CD8-positive, alpha-beta memory T cell (primary cell): ENCODE measurements at places on chromosomes 6 and 20.

GRCh38 chr20:8232332-8232731 lies 100.3 kb downstream of the PLCB1 start:
- DNase-seq: no peak

- no peak for DNase-seq
Measured at GRCh38 chr20:507761-508332, 35.7 kb downstream of the CSNK2A1 start.

DNA sequence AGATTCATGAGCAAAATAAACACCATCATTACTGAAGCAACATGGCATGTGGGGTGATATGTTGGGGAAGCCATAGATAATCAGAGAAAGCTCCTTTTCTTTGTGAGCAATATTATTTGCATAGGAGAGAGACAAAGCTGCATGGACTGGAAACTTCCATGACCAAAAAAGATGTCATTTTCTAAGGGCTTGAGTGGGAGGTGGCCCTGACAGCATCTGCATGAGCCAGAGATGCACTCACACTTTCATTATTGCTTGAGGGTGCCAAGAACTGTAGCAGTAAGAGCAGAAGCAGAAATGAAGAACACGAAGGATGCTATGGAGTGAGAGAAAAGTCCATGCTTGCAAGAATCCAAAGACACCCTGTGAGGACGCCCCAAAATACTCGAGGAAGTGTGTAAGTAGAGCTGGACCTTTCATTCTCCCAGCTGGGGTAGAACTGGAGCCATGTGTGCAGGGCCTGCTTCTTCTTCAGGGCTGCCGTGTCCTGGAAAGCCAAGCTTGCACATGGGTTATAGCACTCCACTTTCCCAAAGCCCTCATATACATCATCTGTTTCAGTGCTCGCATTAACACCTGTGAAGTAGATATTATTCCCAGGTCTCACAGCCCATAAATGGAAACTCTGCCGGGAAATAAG lies 851.2 kb downstream of the DHX35 start:
- DNase-seq: no peak

DNA sequence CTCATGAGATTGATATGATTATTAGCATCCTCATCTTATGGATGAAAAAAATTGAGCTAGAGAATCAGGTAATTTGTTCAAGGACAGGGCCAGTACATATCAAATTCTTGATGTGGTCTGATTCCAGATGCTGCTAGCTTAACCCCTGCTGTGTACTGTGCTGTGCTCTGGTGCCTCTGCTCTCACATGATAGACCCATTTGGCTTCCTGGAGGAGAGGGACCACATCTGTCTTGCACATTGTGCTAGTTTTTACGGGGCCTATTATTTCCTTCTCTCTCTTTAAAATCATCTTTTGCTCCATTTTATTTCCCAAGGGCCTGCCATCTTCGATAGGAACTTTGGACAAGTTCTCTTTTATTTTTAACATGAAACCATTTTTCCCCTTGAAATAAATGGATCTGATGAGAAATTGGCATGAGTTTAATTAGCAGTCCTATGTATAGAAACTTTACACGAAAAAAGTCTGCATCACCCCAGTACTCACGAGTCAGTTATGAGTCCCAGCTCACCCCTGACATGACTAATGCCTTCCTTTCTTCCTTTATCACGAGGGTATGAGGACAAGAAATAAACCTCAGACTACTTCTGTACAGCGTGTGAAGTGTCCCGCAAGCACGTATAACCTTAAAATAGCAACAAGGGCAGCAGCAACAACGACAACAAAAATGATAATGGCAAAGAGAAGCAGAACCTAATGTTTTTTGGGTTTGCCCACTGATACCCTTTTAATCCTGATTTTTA lies 26.5 kb downstream of the CD109 start:
- DNase-seq: no peak

DNA sequence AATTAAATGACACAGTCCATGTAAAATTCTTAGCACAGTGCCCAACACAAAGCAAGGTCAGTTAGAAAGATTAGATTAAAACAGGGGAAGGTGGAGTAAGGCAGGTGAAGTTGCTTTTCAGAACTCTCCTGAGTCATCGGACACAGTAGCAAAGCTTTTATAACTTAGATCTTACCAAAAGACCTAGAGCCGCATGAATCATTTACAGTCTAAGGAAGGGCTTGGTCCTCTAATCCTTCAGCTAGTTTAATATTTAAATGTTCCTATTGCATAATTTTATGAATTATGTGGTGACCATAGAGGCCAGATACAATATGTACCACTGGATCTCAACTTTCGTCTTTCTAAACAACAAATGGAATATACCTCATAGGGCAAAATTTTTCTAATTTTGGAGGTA lies 202.1 kb upstream of the SNX9 start:
- no peak for DNase-seq

- no peak for DNase-seq
Measured at GRCh38 chr6:117344444-117345291, 79.3 kb downstream of the VGLL2 start.

- DNase-seq: no peak
Measured at GRCh38 chr6:1285956-1286355, 25.9 kb upstream of the FOXQ1 start.

DNA sequence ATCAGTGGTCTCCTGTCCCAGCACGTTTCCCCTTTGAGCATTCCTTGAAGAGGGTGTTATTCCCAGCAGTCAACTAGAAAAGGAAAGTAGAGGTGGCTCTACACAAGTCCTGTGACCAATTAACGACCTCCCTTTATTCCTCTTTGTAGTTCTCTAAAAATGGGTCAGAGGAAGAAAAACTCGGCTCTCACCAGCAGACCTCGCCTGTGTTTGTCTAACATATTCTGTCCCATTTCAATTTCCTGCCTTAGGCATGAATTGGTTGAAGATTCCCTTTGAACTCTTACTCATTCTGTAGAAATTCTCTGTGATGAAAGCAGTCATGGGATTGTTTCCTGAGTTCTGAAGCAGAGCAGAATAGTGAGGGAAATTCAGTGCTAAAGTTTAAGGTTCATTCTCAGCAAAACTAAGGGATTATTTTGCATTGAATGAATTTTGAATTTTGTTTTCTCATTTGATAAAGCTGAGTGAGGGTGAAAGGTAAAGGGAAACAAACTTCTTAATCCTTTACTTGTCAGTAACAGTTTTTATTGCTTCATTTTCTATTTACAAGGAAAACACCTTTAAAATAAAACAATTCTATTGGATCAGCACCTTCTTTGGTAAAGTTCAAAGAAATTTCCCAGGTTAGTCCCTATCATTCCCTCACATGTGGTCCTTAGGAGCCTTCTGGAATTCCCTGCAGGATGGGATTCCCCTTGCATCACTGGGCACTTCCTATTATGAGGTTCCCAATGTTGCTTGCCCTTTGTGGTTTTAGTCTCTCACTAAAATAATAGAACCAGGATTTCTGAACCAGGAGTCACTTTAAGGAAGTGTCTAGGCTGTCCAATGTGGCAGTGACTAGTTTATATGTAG lies 105.8 kb downstream of the SLX4IP start:
- no peak for DNase-seq

- no peak for DNase-seq
Measured at GRCh38 chr6:53014744-53015143, 19.7 kb upstream of the GSTA4 start.

GRCh38 chr6:105363100-105363754 lies 39.7 kb downstream of the PREP start:
- no peak for DNase-seq

GRCh38 chr6:118134736-118135135 lies 227.7 kb downstream of the SLC35F1 start:
- no peak for DNase-seq

DNA sequence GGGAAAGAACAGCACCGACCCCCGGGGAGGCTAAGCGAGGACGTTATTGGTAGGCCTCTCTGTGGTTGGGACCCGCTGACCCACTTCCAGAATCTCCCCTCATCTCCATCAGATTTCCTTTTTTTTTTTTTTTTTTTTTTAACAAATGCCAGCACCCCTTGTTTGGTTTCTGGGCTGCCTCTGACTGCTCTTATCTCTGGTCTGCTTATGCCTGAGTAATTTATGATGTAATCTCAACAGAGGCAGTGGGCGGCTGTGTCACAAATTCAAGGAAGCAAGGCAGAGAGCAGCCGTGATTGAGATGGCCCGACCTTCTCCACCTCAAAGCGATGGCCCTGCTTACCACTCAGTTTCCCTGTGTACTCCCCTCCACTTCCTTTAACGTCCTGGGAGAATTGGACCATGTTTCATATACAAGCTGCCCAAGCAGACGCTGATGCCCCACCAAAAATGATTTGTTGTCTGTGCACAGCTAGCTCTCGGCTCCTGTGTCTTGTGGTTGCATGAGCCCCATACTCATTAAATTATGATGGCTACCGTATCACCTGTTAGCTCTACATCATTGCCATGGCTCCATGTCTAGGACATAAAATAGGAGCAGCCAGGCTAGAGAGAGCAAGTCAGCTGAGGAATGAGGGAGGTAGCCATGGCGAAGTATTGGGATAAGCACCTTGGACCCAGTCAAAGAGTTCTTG lies 98.1 kb downstream of the ZNF217 start:
- DNase-seq: no peak

GRCh38 chr20:11323816-11324215 lies 593.9 kb upstream of the BTBD3 start:
- no peak for DNase-seq

- DNase-seq: no peak
Measured at GRCh38 chr6:604579-604978, 52.3 kb downstream of the HUS1B start.

DNA sequence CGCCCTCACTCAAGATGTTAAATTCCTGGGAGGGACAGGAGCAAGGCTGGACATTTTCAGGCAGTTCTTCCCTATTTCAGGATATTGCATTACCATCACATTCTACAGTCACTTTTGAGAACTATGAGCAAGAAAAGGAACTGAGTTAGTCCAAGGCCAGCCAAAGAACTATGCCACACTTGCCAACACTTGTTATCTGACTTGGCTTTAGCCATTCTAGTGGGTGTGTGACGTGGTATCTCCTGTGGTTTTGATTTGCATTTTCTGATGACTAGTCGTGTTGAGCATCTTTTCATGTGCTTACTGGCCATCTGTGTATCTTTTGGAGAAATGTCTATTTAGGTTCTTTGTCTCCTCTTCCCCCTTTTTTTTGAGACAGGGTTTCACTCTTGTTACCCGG lies 12.0 kb downstream of the XRN2 start:
- DNase-seq: no peak

- no peak for DNase-seq
Measured at GRCh38 chr6:169830876-169831275, 79.5 kb downstream of the ERMARD start.

- DNase-seq: no peak
Measured at GRCh38 chr6:14121936-14122344, 4.4 kb downstream of the CD83 start.

DNA sequence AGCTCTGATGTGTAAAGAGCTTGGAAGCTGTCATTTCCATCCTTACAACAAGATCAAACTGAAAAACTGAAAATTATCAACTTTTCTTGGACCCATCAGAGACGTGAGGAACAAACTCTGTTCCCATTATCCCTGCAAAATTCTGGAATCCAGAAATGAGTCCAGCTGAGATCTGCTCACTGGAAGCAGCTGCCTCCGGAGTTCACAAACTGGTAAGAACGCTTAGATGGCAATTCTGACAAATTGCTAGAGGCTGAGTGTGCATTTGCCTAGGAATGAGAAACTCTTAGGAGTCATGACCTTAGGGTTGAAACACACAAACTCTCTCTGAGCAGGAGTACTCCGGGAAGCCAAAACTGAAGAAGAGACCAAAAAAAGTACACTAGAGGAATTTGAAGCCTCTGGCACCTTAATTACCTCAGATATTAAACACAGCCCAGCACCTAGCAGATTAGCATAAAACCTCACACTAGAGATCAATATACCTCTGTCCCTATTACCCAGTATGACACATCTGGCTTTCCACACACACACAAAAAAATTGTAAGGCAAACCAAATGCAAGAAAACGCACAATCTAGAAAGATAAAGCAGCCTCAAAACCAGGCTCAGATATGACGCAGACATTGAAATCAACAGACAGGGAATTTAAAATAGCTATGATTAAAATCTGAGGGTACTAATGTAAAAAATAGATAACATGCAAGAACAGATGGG lies 233.5 kb upstream of the SGK1 start:
- DNase-seq: no peak

DNA sequence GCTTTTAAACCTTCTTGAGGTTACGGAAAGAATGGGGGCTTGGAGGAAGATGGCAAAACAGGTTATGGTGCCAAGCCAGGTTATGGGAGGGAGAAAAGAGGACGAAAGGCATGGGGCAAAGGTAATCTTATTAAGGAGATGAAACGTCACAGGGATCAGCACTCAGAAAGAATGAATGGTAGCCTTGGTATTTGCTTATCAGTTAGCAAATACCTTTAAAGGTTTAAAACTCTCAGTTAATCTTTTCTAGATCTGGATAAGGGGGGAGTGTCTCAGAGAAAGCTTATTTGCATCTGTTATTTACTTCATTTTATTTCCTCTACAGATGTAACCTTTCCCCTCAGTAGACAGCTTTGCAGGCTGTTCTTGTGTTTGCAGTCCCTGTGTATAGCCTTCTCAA lies 55.5 kb upstream of the EEF1E1 start:
- DNase-seq: no peak

DNA sequence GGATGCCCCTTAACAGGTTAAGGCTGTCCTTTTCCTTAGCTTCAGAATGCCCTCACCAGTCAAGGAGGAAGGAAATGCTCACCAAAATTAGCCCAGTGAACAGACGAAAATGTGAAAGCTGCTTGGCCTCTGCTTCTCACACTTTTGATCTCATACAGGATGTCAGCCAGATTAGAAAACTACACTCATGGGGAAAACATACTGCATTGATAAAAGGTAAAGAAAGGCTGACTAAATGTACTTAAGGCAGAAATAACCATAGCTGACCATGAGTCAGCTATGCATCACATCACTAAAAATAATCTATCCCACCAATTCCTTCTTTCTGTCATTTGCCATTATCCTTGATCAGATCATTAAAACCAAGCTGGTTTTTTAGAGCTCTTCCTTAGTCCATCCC lies 198.4 kb upstream of the TENT5A start:
- no peak for DNase-seq

GRCh38 chr6:14656649-14657048 lies 539.1 kb downstream of the CD83 start:
- no peak for DNase-seq

DNA sequence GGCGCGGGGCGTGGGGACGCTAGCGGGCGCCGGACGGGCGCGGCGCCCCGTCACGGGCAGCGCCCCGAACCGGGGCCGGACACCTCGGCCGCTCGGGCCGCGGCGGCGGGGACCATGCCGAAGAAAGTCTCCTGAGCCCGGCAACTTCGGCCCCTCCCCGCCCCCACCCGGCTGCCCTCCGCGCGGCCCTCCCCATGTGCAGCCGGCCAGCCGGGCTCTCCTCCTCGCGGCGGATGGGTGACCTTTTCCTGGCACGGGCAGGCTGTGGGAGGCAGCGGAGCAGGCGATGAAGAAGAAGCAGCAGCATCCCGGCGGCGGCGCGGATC lies 278 bp downstream of the UST start:
- DNase-seq: no peak

DNA sequence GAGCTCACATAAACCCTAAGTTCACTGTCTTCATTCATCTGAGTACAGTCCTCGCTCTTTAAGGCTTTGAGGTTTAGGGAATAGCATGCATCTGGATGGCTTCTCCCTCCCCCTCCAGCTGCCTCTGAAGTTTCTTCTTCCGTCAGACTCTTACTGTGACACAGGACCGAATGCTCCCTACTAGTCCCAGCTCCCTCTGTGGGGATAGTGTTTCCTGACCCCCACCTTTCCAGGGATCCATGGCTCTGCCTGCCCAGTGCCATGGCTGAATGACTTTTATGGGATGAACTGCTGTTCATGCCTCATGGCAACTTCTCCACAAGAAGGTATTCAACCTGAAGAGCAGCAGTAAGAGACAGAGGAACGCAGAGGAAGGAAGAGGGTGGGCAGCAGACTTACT lies 79.8 kb upstream of the EMILIN3 start:
- no peak for DNase-seq

GRCh38 chr6:143595251-143596036 lies 82.3 kb upstream of the PHACTR2 start:
- DNase-seq: no peak
